Stimulated activated CD8-positive, alpha-beta memory T cell treated with anti-CD3 and anti-CD28 coated beads, Interleukin-15, amount 100 ng/mL, for 24 hours (primary cell): ENCODE measurements at places on chromosomes 16 and 17.

DNA sequence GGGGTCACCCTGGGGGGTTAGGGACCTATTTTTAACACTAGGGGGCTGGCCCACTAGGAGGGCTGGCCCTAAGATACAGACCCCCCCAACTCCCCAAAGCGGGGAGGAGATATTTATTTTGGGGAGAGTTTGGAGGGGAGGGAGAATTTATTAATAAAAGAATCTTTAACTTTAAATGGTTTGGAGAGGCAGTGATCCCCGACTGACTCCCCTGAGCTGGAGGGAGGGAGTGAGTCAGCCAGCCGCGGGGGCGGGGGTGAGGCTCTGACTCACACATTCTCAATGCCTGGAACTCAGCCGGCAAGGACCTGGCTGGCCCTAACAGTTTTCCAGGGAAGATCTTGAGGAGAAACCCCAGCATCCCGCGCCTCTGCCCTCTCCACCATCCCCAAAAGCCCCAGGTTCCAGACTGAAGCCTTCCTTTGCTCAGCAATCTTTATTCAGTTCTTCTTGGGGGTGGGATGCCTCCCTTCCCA is 1.5 kb downstream of the HCFC1R1 start:
- peak; percentile 61 for DNase-seq

DNA sequence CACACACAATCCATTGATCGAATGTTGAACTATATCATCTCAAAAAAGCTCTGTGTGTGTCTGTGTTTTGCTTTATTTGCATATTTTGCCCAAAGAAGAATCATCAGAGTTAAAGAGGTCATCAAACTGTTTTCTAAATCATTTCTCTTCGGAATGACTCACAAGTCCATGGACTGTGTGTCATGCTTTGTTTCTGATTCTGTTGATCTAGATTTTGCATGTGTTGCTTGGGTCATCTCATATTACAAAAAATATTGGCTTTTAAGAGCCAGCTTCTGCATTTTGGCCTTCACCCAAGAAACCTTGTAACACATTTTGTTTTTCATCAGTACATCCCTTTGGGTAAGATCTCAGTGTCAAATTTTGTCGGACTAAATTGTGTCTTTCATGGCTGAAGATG is 471.2 kb upstream of the HSBP1 start:
- no peak for DNase-seq

GRCh38 chr16:82146957-82147356 is 23.1 kb downstream of the MPHOSPH6 start:
- DNase-seq = no peak

DNA sequence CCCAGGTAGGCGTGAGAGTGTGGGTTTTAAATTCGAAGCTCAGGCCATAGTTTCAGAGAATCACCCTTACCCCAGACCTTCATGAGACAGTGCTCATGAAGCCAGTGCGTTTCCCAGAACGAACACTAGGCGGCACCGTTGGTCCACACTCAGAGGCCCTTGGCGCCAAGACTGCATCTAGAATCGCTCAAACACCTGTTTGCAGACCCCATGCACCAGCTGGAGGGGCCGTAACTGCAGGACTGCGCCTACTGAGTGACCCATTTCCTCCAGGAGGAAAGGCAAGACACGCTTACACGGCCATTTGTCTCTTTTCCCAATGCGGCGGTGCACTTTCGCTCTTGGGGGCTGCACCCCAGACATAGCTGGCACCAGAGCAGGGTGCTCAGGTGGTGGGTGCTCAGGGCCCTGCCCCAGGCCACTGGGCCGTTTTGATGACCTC is 34.0 kb downstream of the ADGRG5 start:
- peak; percentile 77 for DNase-seq

DNA sequence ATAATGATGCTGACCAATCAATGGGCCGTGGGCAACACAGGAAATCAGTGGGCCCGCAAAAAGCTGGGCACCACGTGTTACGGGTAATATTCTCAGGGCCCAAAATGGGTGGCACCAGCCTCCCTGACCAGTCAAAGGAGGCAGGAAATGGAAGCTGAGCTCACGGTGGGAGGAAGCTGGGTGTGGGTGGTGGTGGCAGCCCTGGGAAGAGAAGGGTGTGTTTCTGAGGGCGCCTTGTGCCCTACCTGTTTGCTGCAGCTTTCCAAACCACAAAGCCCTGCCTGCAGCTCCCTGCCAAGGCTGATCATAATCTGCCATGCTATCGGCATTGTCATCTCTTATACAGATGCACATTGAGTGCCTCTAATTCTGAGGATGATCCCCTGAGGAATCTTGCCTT is 457.9 kb downstream of the SLC39A11 start:
- no peak for DNase-seq

- DNase-seq = no peak
Observed at GRCh38 chr17:4583206-4583605, 1.1 kb upstream of the SMTNL2 start.

- no peak for DNase-seq
Observed at GRCh38 chr17:45380046-45380765, 52.5 kb downstream of the ARHGAP27 start.

DNA sequence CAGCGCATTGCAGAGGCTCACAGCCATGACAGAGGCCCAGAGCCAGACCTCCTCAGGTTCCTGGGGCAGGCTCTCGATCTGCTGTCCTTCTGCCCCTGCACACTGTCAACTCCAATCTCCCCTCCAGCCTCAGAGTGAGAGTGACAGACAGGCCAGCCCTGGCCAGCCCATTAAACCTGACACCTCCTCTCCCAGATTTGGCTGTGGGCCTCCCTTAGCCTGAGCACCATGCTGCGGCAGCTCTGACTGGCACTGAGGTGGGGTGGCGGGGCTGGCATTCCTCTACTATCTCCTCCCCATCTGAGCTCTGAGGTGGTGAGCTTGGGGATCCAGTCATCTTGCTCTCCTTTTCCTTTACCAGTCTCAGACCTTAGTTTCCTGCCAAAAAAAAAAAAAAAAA is 15.5 kb upstream of the C1QL1 start:
- no peak for DNase-seq

GRCh38 chr16:3677994-3678393 is 23.5 kb downstream of the DNASE1 start:
- DNase-seq = no peak

DNA sequence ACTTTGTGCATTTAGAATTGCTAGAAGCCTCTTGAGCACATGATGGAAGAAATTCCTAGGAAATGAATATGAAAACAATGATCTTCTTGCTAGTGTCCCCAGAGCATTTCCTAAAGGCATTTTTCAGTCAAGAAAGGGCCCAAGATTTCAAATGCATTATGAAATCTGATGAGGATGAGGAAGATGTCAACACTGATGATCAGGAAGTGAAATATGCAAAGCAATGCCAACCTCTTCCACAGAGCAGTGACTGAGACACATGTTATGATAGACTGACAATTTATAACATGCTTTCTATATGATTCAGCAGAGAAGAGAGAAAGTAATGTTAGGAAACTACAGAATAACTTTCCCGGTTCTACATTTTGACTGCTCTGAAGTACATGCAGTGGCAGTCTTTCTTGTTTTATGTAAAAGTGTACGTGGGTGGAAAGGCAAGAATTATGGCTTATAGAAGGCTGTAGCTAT is 859.1 kb upstream of the GOT2 start:
- DNase-seq = no peak

GRCh38 chr16:69313469-69313868 is 2.3 kb downstream of the VPS4A start:
- DNase-seq = no peak

GRCh38 chr16:11032922-11033291 is 88.5 kb downstream of the CLEC16A start:
- no peak for DNase-seq

- DNase-seq = no peak
Observed at GRCh38 chr17:9200699-9201359, 179.5 kb downstream of the NTN1 start.
